Activated CD4-positive, alpha-beta T cell treated with anti-CD3 and anti-CD28 coated beads, Interleukin-2, amount 10 ng/mL, durations not matched to agents 24 days and 14 days (primary cell): ENCODE measurements at places on chromosomes 7 and 10. TPM values are rescaled to one million over a fixed set of nuclear protein-coding genes. Genes with fewer than 3 reads are reported as not detected.

GRCh38 chr7:35565927-35566326 is 129.0 kb downstream of the HERPUD2 start:
- no peaks in the 10 kb centered on the region for H3K36me3 ChIP-seq
- no peak overlapping the region for H3K27ac ChIP-seq
- H3K4me3 ChIP-seq, result no peak overlapping the region
- no peaks in the 10 kb centered on the region for H3K4me1 ChIP-seq
- peaks cover 26% of the 10 kb centered on the region for H3K27me3 ChIP-seq

DNA sequence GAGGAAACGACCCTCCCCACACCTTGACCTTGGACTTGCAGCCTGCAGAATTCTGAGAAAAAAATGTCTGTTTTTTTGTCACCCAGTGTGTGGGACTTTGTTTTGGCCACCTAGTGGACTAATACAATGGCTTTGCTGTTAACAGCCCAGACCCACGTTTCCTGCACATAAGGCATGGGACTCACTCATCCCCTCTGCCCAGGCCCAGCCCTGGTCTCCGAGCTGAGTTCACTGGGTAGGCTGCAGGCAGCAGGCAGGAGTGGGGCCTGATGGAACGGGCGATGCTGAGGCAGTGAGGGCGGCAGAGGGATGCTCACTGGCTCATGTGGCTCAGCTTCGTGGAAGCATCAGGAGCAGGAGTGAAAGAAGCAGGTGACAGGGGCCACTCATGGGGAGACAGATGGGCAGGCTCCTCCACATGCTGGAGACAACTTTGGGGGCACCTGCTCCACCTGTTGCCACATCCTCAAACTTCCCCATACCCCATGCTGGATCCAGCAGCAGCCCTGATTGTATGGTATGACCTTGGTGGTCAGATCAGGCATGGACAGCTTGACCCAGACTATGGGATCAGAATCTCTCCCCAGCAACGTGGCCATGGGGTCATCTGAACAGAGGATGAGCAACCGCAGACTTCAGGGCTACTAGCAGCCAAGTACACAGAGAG is 65.8 kb upstream of the ANTXRL start:
- peaks cover 35% of the 10 kb centered on the region for H3K36me3 ChIP-seq
- H3K4me3 ChIP-seq, result no peak overlapping the region
- no peaks in the 10 kb centered on the region for H3K27me3 ChIP-seq
- H3K27ac ChIP-seq, result no peak overlapping the region
- peak; percentile 50 for DNase-seq

DNA sequence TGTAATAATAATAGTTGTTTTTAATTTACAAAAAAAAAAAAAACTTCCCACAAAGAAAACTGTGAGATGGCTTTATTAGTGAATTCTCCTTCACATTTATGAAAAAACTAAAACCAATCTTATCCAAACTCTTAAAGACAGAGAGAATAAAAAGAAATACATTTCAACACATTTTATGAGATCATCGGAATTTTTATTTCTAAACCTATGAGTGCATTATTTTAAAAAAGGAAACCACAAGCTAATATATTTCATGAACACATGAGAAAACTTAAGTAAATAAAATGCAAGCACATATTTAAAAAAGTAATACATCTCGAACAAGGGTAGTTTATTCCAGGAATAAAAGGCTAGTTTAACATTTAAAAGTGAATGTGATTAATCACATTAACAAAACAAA is 31.5 kb downstream of the C7orf25 start:
- H3K36me3 ChIP-seq, result no peaks in the 10 kb centered on the region
- peaks cover 5% of the 10 kb centered on the region for H3K27me3 ChIP-seq
- no peak for DNase-seq
- no peak overlapping the region for H3K4me3 ChIP-seq
- peaks cover 6% of the 10 kb centered on the region for H3K4me1 ChIP-seq

The WNT8B gene
- total RNA-seq, result 0.16 and 0.43 TPM in 2 replicates

The IGFBP3 gene
- 0.72 and 1.5 TPM in 2 replicates for total RNA-seq
